ENCODE measurements at places on chromosomes 11 and 22. TPM values are rescaled to one million over a fixed set of nuclear protein-coding genes. Genes with fewer than 3 reads are reported as not detected.

- DNase-seq = no peak
Observed at GRCh38 chr11:108895579-108896480, 231.0 kb downstream of the DDX10 start.

DNA sequence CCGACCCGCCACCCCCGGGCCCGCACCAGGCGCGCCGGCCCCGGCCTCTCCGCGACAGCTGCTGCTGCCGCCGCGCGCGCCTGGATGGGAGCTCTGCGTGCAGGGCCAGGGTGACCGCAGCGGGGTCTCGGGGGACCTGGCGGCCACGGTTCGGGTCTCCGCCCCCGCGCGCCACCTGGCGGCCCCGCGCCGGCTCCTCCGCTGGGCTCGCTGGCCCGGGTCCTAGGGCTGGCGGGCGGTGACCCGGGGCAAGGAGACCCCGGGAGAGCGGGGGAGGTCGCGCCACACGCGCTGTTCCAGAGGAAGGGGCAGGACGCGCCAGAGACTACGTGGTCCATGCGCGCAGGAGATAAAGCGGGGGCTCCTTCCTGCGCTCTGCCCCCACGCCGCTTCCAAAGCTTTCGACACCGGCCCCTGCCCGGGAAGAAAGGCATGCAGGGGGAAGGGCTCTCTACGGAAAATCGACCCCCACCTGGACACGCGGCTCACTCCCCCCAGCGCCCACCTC is 562 bp downstream of the SHANK2 start:
- DNase-seq = no peak

GRCh38 chr22:29734838-29735237 is 15.0 kb downstream of the CABP7 start:
- DNase-seq = no peak

Gene CLDN5
- total RNA-seq = 83.8 TPM
